Inflammatory macrophage treated with lipopolysaccharide for 1 hour (primary cell): ENCODE measurements at places on chromosomes 2 and 18.

GRCh38 chr2:72915907-72916742 lies 1.2 kb upstream of the EMX1 start:
- DNase-seq = peak; percentile 18

DNA sequence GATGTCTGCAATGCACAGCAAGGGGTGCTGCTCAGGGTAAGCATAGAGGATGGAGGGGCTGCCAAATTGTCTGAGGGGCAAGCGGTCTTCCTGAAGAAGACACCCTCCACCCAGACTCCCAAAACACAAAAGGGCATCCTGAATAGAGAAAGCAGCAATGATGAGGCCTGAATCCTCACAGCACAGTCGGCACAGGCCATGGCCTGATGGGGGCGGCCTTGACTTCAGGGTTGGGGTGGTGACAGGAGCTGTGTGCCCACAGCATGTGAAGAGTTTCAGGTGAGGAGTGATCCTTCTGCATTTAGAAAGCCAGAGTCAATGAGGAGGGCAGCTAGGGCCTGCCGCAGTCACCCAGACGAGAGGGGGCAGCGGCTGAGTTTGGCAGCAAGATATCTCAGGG lies 159.4 kb downstream of the GALNT14 start:
- DNase-seq = no peak

DNA sequence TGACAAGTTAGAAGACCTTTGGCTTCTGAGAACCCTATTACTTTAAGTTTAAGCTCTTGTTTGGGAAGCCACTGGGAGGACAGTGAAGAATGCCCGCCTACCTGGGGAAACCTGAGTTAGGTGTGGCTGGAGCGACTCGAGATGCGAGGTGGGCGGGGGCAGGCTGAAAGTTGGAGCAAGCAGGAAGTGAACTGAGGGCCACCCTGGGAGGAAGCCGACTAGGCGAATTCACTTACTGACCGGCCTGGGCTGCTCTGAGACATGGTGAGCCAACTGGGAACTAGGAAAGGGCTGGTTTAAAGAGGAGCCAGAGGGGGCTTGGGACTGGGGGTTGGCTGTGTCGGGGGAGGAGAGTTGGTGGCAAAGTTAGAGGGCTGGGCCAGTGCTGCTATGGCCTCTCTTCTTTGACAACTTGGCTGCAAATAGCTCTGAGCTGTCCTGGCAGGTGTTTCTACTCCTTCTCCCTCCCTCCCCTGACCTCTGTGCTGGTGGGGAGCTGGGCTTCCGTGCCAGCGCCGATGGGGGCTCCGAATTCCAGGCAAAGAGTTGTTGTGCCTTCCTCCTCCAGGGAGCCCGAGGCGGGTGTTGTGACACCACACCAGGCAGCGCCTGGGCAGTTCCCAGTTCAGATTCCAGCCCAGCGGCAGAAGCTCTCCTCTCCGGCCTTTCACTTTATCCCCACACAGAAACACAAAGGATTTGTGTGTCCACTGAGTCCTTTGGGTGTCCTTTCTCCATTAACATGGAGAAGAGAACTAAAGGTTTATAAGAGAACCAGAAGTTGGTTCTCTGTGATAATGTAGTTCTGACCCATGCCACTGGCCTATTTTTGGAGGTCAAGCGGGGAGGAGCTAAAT lies at the start of gene VAMP8:
Gene VAMP8 (plus strand): TSS at position 201 of the 857 bp plus-strand sequence. CDS start 61 bp downstream, at position 262.
- DNase-seq = peak; percentile 56

- DNase-seq = no peak
These were observed 24.1 kb downstream of the POLE4 start for GRCh38 chr2:74982577-74982976.

- DNase-seq = peak; percentile 70
These were observed 116.0 kb downstream of the DTNB start for GRCh38 chr2:25557179-25558036.

GRCh38 chr18:48994926-48995835 lies 44.4 kb upstream of the SMAD7 start:
- no peak for DNase-seq

DNA sequence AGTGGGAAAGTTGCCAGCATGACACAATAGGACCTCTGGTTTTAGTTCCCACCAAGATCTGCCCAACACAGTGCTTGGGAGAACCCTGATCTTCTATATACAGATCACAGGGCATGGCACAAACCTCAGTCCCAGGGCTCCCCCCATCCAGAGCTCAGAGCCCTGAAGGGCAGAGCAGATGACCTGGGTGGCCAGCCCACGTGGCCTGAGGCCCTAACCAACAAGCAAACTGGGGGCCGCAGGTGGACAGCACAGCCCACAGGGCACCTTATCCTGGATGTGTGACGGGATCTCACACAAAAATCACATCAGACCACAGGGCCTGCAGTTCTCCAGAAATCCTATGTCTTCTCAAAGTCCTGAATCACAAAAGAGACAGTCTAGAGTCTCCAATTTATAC lies 34.7 kb downstream of the CRACDL start:
- DNase-seq = no peak

GRCh38 chr2:217974389-217975005 lies 28.3 kb downstream of the TNS1 start:
- no peak for DNase-seq
